AG08396 (cell line): ENCODE measurements at places on chromosomes 6 and 20.

DNA sequence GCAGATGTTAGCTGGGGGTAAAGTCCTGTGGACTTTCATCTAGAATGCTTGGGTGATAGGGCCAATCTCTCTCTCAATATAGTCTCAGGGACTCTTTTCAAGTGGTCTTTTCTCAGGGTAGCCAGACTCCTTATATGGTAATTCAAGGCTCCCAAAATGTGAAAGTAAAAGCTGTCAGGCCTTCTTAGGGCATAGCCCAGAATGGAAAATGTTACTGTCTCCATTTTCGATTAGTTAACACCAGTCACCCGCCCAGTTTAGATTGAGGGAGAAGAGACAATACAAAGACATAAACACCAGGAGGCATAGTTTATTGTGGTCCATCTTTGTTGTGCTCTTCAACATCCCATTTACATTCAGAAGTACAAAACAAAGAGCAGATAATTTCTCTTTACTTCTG lies 295.8 kb downstream of the EPHA7 start:
- no peak for DNase-seq

DNA sequence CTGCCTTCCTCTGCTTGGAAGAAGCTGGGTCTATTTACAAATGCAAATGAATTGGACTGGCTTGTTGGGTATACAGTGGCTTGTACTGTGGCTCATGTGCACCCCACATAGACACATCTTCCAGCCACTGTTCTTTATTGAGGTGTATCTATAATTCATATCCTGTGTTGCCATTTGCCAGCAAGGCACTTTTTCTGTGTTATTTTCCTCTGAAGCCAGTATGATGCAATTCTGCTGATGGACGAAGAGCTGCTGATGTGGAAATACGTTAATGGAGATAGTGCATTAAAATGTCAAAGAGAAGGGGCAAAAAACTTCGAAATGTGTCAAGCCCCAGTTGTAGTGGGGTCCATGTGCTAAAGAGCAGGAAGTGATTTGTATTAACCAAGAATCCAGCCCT lies 167.5 kb downstream of the TMEM242 start:
- DNase-seq, result no peak

GRCh38 chr20:1827974-1828785 lies 67.0 kb upstream of the SIRPA start:
- DNase-seq, result no peak

- DNase-seq, result peak; percentile 65
Observed at GRCh38 chr6:108127826-108128225, 38.0 kb upstream of the NR2E1 start.

- no peak for DNase-seq
Observed at GRCh38 chr6:76124018-76124417, 51.6 kb upstream of the IMPG1 start.

- peak; percentile 36 for DNase-seq
Observed at GRCh38 chr20:41218466-41218865, 81.1 kb downstream of the PLCG1 start.

DNA sequence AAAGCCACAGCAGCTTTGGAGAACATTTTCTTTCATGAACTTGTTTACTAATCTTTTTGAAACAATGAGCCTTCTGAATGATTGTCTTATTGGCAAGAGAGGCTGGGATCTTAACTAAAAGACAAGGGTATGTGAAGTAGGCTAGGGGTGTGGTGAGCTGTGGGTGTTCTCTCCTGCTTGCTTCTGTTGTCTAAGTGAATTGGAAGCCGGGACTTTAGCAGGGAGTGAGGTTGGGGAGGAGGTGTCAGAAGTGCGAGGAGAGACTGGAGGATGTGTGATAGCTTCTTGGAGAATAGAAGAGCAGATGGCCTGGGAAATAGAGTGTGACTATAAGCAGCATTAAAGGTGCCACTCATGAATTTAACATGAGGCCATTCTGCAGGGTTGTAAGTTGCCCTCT lies 562.8 kb downstream of the UTRN start:
- DNase-seq, result no peak

DNA sequence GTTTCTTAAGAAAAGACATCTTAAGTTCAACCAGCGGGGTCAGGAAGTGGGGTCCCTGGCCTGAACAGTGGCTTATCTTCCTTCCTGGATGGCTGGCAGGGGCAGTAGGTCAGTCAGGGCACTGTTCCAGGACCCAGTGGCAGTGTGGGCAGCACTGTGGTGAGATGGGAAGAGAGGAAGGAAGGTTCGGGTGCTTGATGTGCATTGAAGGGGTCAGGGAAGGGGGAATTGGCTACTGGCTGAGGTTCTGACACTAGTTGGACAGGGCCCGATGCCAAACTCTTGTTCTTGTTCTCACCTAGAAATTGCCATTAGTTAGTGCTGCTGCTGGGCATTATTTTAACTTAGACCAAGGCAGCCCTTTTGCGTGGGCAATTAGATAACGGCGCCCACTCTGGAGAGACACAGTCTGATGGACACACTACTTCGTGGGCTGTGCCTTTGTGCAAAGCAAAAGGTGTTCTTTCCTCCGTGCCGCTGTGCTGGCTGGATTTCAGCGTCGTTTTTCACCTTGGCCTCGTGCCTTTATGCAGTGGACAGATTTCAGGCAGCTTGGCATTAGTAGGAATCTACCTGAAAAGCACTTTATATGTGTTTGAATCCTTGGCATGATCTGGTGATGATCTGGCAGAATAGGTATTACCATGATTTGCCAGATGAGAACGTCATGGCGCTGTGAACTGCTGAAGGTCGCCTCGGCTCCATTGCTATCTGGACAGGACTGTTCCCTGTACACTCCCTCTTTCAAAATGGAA lies 30.3 kb downstream of the UTRN start:
- DNase-seq, result no peak

DNA sequence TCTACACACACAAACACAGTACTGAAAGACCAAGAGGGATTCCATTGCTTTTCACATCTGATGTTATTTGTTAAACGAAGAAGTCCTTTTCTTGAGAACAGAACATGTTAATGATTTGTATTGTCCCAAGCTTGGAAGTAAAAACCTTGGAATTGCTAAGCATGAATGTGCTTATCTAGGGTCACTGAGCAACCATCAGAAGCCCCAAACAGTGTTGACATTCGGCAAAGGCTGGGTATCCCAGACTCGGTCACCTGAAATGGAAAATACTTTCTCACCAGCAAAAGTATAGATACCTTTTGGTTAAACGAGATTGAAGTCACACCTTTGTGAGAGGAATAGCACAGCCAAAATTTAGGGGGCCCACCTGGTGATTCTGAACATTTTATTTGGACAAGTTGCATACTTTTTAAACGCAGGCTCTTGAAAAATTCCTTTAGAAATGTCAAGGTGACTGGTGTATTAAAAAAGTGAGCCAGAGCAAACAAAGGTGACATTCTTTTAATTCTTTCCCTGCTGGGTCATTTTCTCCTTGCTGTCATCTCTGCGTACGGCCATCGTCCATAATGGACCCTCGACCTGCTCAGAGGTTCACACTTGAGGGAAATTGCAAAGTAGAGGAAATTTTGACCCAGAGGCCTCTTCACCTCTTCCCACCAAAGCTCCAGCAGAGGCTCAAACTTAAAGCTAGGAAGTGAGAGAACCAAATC lies 95.8 kb upstream of the FOXA2 start:
- DNase-seq, result no peak
